Stimulated activated CD4-positive, alpha-beta T cell treated with anti-CD3 and anti-CD28 coated beads, Interleukin-1b, Interleukin-23, amount 100 ng/mL, for 4 hours (primary cell): ENCODE measurements at places on chromosomes 4 and X.

DNA sequence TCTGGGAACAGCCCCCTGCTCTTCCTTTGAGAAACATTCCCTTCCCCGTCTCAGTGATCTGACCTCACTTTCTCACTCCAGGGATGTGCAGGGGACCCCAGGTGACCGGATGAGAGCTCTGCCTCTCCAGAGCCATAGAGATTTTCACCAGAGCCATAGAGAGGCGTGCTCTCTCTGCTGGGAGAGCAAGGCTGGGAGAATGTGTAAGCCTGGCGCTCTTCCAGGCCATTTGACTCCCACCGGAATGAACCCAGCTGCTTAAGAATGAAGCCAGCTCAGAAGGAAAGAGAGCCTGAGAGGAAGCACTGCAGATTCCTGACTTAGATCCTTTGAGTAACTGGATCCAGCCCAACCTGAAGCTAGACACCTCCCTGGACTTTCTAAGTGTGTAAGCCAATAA lies 106.4 kb downstream of the DHX15 start:
- no peak for DNase-seq

GRCh38 chr4:36332782-36333131 lies 51.3 kb downstream of the DTHD1 start:
- no peak for DNase-seq

DNA sequence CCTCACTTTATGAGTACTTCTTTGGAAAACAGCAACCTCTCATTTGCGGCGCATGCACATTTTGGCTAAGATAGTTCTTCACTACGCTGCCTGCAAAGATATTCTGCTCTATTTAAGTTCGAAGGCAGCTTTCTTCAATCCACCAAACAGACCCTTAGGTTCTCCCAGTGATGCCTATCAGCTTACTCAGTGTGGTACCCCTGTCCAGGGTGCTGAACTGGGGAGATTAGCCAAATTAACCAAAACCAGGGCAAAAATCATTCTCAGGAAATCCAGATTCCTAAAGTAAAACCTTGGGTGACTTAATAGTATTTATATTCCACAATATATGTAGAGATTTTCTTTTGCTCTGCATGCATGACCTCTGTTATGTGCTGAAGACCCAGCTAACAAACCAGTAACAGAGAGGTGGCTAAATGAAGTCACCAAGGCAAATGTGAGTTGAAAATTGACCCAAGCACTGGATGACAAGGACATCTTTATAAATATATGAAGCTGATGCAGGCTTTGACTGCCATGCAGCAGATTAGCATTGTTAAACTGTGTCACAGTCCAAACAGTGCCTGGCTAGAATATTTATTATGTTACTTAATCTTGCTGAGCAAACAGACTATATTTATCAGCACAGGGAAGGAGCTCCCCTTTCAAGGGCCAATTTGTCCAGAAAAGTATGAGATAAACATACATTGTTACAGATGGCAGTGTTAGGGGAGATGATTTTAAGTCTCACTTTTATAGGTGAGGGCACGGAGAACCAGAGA lies 418.2 kb downstream of the STIM2 start:
- DNase-seq, result no peak

DNA sequence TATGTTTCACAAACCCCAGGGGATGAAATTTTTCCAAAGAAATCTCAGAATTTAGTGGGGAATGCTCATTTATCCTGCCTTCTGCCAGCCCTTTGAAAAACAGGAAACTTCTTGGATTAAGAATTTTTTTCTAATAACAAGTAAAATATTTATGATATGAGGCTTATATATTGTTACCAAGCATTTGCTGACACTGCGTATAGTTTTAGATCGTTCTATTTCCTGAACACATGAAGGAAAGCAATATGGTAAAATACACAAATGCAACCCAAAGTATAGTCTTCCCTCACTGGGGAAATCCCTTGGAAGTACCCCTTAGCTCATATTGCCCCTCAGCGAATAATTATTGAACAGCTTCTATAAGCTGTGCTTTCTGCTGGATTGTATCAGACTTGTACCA lies 54.4 kb upstream of the MND1 start:
- DNase-seq, result no peak

- no peak for DNase-seq
These were observed 331.9 kb upstream of the SFRP2 start for GRCh38 chr4:154120690-154121345.

DNA sequence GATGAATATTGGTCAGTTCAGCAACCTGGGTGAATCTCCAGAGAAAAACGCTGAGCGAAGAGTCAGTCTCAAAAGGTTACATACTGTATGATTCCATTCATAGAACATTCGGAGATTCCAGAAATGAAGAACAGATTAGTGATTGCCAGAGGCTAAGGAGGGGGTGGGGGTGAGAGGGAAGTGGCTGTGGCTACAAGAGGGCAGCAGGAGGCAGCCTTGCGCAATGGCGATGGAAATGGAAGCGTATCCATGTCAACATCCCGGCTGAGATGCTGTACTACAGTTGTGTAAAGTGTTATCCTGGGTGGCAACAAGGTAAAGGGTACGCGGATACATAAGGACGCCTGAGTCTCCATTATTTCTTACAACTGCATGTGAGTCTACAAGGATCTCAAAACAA lies 18.0 kb downstream of the LYAR start:
- DNase-seq, result no peak

DNA sequence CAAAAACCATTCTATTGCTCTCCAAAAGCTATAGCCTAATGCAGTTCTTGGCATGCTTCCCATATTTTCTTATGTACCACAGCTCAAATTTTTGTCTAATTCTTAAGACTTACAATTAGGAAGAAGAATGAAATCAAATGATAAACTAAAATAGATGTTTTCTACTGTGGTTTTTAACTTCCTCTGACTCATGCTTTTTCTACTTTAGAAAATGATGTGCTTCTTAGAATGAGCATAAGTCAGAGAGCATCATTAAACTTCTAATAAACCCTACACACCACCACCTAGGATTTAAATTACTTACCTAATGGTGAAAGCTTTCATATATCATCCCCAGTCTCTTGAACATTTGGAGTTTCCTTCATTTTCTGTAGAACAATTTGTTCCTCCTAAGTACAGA lies 217.0 kb upstream of the NDST3 start:
- DNase-seq, result no peak

DNA sequence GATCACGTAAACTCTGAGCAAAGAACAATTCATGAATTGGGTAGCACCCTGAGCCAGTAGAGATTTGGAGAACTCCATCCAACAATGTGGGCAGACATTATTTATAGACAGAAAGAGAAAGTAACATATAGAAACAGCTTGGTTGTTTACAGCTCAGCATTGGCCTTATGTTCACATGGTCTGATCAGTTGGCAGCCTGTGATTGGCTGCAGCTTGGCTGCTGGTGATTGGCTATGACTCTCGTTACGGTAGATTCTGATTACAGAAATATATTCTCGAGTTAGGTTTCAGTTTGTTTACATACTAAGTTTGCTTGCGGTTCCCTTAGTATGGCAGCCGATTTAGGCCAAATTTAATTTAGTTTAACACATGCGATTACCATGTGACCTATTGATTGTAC lies 663.4 kb downstream of the RAPGEF2 start:
- DNase-seq, result no peak

DNA sequence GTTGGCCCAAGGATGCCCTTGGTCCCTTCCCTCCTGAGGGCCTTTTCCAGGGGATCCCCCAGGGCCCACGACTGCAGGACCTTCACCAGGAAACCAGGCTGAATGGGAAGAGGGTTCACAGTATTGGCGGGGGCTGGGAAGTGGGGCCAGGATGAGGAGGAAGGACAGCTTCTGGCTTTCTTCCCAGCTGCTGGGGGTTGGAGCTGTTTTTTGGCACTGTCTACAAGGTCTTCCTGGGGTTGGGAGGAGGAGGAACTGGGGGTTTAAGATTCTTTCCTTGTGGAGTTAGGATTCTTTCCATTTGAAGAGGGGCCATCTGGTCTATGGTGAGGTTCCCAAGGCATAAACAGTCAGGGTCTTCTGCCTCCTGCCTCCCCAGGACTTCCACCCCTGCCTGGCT lies 64.8 kb downstream of the KIF4A start:
- DNase-seq, result no peak

GRCh38 chr4:147639388-147639787 lies 22.2 kb downstream of the TMEM184C start:
- DNase-seq, result no peak
